ENCODE measurements at places on chromosomes 12 and 14. TPM values are rescaled to one million over a fixed set of nuclear protein-coding genes. Genes with fewer than 3 reads are reported as not detected.

DNA sequence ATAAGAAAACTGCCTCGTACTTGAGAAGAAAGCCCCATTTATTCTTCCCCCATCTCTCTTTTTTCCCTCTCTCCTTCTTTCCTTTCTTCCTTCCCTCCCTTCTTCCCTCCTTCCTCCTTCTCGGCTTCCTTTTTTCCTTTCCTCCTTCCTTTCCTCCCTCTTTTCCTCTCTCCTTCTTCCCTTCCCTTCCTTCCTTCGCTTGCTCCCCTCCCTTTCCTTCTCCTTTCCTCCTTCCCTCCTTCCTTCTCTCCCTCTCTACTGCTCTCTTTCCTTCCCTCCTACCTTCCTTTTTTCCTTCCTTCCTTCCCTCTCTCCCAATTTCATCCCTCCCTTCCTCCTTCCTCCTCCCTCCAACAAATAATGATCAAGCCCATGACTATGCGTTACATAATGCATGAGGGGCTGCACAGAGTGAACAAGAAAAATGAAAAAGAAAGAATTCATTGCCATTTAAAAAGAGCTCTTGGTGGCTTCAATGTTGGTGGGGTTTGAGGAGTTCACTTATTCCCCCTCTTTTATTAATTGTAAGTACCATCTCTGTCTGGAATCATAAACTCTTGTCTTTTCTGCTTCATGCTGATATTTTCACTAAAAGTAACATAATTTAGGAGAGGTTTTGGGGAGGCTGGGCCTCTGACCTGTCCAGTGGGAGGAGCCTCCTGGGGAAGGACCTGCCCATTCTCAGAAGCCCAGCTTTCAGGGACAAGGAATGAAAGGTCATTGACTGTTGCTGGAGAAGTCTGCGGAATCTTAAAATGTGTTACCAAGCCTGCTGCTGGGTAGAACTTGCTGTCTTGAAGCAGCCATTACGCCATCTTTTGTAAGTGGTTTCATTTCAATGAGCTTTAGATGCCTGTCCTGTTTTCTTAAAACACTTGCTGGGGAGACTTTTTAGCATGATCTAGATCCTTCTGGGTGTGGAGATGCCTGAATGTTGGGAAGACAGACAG is 144.3 kb downstream of the CHST11 start:
- no peak for DNase-seq

- no peak for DNase-seq
These were observed 101.1 kb downstream of the ZFP36L1 start for GRCh38 chr14:68691792-68692118.

The ESPL1 gene
- total RNA-seq = 0.81 TPM

DNA sequence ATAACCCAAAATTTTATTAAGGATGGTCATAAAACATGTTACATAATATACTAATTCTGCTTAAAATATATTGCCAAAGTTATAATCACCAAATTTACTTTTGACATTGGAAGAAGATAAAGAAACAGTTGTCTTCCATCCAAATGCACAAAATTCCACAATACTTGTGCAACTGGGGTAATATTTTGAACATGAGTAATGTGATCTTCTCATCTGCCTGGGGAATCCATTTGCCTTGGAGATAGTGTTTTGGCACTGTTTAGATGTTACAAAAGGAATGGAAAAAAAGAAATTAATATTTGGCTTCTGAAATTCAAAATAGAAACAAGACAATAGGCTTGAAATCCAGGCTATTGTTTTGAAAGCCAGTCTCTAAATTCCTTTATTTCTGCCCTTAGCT is 9.1 kb downstream of the GPR19 start:
- no peak for DNase-seq

The OR10AD1 gene
- total RNA-seq = not detected

The CS gene
- total RNA-seq = 127 TPM

GRCh38 chr12:50988051-50988450 is 35.7 kb downstream of the HIGD1C start:
- no peak for DNase-seq

- DNase-seq = no peak
These were observed 101.8 kb downstream of the CAND1 start for GRCh38 chr12:67370979-67371378.

DNA sequence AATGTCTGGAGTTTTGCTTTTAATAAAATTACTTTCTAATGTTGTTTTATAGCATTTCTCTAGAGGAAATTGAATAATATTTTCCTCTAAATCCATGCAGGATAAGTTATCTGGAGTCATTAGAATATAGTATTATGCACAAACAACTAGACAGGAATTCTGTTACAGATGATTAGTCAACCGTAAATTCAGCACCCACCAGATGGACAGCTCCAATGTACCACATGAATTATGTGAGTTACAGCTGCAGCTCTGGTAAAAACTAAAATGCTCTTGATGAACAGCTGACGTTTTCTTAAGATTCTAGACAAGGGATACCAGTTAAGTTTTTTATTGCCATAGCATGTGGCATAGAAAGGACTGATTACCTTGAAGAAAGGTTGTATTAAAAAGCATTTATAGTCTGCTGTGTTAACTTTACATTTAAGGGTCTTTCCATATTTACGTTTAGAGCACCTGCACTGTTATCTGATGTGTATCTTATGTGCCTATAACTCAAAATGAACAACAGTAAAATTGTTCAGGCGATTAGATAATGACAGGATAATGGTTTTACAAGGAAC is 321.4 kb upstream of the LRFN5 start:
- no peak for DNase-seq

DNA sequence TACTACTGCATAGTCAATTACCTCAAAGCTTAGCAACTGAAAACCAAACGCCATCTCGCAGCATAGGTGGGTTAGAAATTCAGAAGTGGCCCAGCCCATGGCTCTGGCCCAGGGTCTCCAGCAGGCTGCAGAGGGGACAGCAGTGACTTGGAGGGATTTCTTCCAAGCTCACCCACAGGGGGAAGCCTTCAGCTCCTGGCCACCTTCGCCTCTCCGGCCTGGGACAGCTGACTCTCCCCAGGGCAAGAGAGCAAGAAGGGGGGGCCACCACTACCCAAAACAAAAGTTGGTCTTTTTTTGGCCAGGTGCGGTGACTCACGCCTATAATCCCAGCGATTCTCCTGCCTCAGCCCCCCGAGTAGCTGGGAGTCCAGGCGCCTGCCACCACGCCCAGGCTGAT is 32.2 kb upstream of the ANKRD9 start:
- no peak for DNase-seq

The ACSM4 gene
- total RNA-seq = not detected

GRCh38 chr12:26711569-26711968 is 121.4 kb downstream of the ITPR2 start:
- no peak for DNase-seq

GRCh38 chr12:85301051-85301450 is 21.0 kb downstream of the ALX1 start:
- DNase-seq = no peak

- DNase-seq = no peak
These were observed 76.7 kb upstream of the G2E3 start for GRCh38 chr14:30482276-30482675.

DNA sequence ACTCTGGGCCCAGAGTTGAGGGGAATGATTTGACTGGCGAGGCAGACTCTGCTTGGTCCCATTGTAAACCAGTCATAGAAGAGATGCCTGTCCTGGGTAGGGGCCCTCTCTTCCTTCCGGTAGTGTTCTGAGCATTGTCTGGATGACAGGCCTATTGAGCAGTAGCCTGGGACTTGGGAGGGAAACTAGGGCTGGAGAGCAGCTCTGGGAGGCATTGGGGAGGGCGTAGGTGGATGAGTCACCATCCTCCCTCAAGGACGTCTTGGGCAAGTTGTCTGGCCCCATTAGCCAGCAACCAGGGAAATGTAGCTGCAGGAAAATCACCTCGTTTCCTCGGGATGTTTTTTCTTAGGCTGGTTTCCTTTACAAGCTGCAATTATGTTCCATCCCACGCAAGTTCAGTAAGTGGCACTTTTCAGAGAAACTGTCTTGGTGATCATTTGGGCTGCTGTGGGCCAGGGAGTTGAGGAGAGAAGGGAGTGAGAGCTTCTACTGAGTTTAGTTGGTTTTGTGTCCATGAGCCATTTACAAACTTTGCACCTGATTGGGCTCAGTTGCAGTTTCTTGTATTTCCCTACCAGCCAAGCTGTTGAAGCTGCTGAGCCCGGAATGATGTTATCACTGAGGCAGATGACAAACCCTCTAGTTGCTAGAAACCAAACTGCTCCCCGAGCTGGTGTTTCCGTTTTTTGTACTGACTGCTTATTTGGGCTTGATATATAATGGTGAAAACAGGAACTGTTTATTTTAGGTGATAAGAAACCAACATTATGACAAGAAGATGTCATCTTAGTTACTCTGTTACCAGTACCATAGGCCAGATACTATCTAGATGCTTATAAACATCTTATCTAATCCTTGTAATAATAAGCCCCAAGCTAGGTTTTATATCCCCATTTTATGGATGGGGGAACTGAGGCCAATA is 147.6 kb downstream of the CHST11 start:
- no peak for DNase-seq

The TMEM63C gene
- 0.83 TPM for total RNA-seq

The C1S gene
- total RNA-seq = 3.3 TPM

- no peak for DNase-seq
These were observed 64.1 kb downstream of the ITPR2 start for GRCh38 chr12:26768611-26769603.

The TAS2R42 gene
- total RNA-seq = not detected

- DNase-seq = no peak
These were observed 181.1 kb downstream of the ALX1 start for GRCh38 chr12:85461127-85461526.

The EMP1 gene
- 2.2 TPM for total RNA-seq

DNA sequence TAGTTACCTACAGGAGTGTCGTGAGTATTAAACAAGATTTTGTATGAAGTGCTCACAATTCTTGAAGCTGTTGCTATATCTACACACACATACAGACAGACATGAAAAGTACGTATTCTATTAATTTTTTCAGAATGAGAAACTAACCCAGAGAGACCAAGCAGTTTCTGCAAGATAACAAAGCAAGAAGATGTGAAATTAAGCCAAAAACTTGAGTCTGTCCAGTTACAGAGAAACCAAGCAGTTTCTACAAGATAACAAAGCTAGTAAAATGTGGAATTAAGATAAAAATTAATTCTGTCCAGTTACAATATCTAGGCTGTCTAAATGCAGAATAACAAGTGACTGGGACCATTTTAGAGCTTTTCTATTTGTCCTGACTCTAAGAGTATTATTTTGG is 132.4 kb downstream of the ALG10B start:
- DNase-seq = no peak

DNA sequence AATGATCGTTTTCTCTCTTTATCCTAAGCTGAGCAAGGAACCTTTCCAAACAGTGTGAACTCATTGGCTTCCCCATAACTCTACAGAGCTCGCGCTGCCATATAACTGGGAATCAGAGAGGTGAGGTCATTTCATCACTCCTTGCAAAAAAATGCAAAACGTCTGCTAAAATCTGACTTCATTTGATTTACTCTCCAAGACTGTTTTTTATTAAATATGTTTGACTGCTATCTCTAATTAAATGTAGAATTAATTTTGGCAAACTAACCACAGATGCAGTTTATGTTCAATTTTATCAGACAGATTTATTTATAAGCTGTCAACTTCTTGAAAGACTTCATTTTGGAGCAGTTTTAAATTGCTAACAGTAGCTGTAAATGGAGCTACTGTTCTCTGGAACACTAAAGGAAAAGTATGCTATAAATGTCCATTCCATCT is 131.6 kb upstream of the SOX5 start:
- DNase-seq = no peak

DNA sequence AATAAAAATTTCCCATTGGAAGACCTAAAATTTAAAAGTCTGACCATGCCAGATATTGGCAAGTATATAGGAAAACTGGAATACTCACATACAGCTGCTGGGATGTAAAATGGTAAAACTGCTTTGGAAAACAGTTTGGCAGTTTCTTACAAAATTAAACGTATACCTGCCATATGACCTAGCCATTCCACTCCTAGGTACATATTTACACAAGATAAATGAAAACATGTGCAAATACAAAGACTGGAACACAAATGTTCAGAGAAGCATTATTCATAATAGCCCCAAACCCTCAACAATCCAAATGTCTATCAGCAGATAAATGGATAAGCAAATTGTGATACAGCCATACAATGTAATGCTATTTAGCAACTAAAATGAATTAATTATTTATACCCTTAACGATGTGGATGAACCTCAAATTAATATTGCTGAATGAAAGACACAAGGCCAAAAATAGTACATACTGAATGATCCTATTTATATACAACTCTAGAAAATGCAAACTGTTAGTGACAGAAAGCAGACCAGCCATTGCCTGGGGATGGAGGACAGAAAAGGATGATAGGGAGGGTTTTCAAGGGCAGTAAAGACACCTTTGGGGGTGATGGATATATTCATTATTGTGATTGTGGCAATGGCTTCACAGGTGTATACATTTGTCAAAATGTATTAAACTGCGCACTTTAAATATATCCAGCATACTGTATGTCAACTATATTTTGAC is 21.3 kb upstream of the TCP11L2 start:
- no peak for DNase-seq

The NOS1 gene
- total RNA-seq = not detected

- no peak for DNase-seq
These were observed 5.7 kb upstream of the NEK9 start for GRCh38 chr14:75132382-75133086.

DNA sequence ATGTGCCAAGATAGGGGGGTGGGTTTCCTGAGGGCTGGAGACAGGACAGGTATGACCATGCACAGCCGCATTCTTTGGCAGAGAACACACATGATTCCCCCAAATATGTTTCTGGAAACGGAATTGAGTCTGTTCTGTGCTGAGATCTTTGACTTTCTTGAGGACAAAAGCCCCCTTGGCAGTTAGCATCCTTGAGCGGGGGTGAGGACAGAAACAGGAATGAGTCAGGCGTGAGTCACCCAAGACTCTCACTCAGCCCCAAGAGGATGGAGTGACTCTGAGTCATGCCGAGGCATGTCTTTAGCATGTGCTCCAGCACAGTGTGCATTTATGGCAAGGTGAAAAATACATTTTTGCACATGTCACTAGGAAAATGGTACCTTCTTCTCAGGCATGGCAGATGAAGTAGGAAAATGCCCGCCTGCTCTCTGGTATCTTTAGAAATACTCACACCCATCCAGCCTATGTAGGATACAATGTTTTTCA is 52.1 kb downstream of the DAD1 start:
- DNase-seq = no peak

The GPR137C gene
- total RNA-seq = 0.16 TPM

All from naive thymus-derived CD8-positive, alpha-beta T cell (primary cell).